ENCODE measurements at places on chromosomes 11 and 22. TPM values are rescaled to one million over a fixed set of nuclear protein-coding genes. Genes with fewer than 3 reads are reported as not detected.

MACROD1 gene
- 19.3 TPM for total RNA-seq

RNF215 gene
- 21.0 TPM for total RNA-seq

E2F8 gene
- total RNA-seq = 0.79 TPM

RFPL1 gene
- not detected for total RNA-seq

ME3 gene
- total RNA-seq = 64.6 TPM

HBD gene
- total RNA-seq = not detected

HPX gene
- total RNA-seq = 1.4 TPM

DRD4 gene
- total RNA-seq = not detected

MGAT3 gene
- total RNA-seq = 0.40 TPM

ANO9 gene
- not detected for total RNA-seq

P2RX6 gene
- total RNA-seq = 1.4 TPM
